ENCODE measurements at places on chromosomes 3 and 15.

- DNase-seq = no peak
Observed at GRCh38 chr15:62119227-62119864, 45.7 kb downstream of the C2CD4B start.

DNA sequence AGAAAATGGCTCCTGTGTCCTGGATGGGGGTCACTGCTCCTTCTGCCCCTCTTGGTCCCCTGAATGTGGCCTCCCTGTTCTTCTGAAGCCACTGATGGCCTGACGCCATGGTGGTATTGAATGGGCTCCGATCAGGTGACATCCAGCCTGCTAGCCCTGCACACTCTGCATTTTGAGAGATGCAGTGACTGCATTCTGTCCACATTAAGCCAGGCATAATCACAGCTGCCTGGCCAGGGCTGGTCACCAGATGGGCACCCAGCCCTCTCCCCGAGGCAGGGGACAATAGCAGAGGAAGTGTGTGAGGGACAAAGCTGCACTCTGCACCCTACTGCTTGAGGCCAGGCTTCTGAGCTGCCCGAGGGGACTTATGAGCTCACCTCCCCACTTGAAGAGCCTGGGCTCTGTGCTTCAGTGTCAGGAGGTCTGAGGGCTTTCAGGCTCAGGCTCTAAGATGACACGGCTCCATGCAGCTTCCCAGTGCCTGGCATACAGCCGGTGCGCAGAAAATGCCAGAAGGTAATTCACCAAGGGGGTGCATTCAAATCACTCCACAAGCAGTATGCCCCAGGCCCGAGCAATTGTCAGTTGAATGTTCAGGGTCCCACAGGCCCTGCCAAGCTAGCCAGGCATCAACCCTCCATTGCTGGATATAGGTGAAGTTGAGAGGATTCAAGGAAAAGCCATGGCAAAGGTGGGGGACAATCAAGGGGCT lies 56.8 kb downstream of the WNT7A start:
- DNase-seq = no peak

- no peak for DNase-seq
Observed at GRCh38 chr3:185200639-185201038, 47.8 kb upstream of the C3orf70 start.

DNA sequence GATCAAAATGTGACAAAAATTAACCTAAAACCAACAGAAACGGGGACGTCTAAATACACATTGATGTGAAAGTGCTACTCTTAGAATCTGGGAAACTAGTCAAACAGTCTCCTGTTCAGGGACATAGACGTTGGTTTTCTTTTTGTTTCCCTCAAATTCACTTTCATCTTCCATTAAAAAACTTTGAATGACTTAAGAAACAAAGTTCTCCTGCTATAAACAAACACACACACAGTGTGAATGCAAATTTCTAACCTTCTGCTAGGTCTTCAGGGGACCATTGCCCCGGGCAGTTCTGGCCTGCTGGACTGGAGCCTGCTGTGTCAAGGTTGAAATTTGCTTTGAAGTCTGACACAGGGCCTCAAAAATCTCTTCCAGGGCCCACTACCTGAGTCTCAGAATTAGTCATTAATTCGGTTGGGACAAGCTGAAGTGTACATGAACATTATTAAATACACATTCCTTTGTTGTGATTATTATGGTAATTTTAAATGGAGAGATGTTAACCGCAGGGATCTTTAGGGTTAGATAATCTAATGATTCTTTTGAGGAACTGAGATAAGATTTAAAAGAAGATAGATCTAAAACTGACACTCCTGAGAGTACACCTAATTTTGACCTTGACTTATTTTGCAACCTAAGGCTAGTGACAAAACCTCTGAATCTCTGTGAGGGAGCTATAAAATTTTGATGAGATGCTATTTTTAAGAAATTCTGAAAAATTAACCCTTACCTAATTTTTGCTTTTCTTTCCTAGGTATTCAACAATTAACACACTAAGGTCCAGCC lies 1260.4 kb downstream of the ROBO1 start:
- DNase-seq = no peak

- no peak for DNase-seq
Observed at GRCh38 chr15:93476491-93477177, 387.6 kb upstream of the RGMA start.

DNA sequence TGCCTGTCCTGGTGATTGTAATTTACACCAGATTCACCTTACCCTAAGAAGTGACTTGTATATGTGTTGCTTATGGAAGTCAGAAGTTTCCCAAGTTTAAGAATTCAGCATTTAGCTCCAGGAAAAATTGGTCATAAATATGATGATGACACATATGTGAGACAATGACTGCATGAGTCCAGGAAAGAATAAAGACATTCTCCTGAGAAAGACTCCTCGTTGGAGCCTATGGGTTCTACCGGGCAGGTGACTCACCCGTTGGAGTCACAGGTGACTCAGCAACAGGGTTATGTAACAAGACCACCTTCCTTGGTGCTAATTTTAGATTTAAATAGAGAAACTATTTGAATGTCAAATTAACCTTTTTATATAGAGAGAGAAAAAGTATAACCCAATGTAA lies 662.4 kb downstream of the FHIT start:
- DNase-seq = no peak

GRCh38 chr3:37139567-37140052 lies 34.8 kb downstream of the LRRFIP2 start:
- no peak for DNase-seq

- DNase-seq = no peak
Observed at GRCh38 chr3:188316021-188316722, 162.2 kb downstream of the LPP start.

GRCh38 chr3:77256584-77257503 lies 216.9 kb downstream of the ROBO2 start:
- no peak for DNase-seq

GRCh38 chr3:184566441-184567414 lies 5.1 kb downstream of the EPHB3 start:
- DNase-seq = no peak

DNA sequence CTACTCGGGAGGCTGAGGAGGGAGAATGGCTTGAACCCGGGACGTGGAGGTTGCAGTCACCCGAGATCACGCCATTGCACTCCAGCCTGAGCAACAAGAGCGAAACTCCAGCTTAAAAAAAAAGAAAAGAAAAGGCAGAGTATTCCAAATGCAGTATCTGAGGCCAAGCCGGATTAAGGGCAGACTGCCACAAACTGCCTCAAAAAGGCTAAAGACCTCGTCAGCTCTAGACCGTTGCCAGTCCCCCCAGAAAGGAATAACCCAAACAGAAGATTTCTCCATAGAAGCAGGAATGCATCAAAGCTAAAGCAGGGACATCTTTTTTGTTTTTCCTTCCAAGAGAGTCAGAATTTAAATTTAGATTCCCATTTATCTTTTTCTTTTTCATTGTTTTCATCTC lies 72.9 kb downstream of the TM4SF4 start:
- DNase-seq = no peak

GRCh38 chr15:59622289-59622688 lies 10.7 kb downstream of the GCNT3 start:
- DNase-seq = no peak

DNA sequence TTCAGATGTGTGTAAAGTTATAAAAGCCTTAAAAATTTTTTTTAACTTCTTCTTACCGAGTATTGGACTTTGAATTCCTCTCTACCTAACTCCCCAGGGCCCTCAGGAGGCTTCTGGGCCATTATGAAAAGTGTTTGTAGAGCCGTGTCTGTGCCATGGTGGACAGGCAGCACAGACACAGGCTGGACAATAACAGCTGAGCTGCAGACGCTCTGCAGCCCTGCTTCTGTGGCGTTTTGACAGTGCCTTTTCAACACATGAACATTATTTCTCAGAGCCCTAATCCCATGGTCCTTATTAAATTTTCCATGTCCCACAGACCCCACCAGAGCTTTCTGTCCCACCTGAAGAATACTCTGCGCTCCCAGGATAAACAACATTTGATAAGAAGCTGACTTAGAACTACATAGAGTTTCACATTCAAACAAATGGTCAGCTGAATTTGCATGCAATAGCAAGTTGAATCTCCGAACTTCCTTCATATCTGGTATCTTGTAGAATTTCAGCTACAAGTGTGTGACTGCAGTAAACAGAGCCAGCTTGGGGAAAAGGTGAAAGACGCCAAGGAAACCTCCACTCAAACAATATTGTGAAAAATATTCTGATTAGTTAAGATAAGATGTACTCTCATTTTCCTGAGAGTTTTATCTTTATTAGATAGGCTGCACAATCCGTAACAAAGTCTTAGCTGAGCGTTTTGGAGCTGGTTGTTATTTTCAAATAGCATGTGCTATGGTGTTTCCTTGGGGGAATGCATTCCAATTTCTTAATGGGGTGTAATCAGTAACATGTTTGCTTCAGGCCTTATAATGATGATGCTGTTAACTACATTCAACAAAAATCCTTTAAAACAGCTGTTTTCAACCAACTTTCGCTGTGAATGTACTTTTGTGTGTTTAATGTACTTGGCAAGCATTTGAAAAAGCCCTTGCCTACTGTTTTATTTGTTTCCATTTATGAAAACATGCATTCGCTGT lies 378.2 kb downstream of the MECOM start:
- no peak for DNase-seq

GRCh38 chr3:136626493-136626892 lies 125.7 kb downstream of the STAG1 start:
- no peak for DNase-seq

- DNase-seq = no peak
Observed at GRCh38 chr15:71066983-71067382, 48.3 kb upstream of the THSD4 start.

GRCh38 chr3:16305111-16305541 lies 40.1 kb downstream of the OXNAD1 start:
- no peak for DNase-seq

GRCh38 chr3:168085491-168086119 lies 10.1 kb downstream of the GOLIM4 start:
- DNase-seq = no peak

- DNase-seq = no peak
Observed at GRCh38 chr3:98971169-98971681, 69.7 kb upstream of the DCBLD2 start.

- DNase-seq = no peak
Observed at GRCh38 chr3:49265661-49266386, 11.2 kb downstream of the C3orf62 start.

- no peak for DNase-seq
Observed at GRCh38 chr3:99825004-99825640, 7.5 kb downstream of the CMSS1 start.

GRCh38 chr3:12862387-12862786 lies 21.0 kb upstream of the RPL32 start:
- no peak for DNase-seq

GRCh38 chr3:170536712-170537111 lies 49.2 kb downstream of the SLC7A14 start:
- no peak for DNase-seq

DNA sequence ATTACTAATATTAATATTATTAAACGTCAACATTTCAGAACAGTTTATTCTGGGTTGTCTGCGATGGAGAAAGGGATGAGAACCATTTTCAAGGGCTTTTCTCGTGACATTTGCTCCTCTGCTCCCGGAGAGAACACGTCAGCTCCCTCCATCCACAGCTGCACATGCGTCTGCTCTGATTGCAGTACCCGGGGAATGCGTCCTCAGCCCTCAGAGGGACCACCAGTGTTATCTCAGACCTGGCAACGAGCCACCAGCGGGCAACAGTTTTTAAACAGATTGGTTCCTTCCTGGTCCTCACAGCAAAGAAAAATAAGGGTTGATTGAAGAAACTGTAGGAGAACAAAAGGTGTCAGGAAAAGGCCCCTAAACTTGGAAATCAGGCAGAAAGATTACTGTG lies 202.2 kb upstream of the ADAMTS9 start:
- no peak for DNase-seq

- no peak for DNase-seq
Observed at GRCh38 chr3:40379674-40380306, 7.2 kb upstream of the ENTPD3 start.

GRCh38 chr3:54094926-54095325 lies 27.4 kb upstream of the CACNA2D3 start:
- DNase-seq = no peak

DNA sequence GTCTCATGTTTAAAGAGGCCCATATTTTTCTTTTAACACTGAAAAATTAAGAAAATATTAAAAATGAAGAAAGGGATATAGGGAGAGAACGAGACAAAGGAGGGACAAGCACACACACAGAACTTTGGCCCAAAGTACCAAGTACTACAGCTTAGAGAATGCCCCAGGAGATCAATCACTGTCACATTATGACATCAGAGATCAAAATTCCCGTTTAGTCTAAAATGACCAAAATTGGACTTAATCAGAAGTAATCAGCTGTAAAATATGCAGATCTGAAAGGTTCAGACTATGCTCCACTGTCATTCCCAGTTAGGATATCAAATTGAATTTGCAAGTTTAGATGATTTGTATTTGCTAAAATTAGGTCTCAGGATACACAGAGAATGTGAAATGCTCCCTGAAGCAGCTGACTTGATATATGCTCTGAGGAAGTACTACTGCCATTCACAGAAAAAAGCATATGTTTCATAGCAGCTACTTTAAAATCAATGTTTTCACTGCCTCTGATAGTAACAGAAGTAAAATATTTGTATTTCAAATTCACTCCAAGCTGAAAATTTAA lies 123.0 kb downstream of the PEAK1 start:
- no peak for DNase-seq

- DNase-seq = no peak
Observed at GRCh38 chr3:125003369-125003853, 52.4 kb downstream of the HEG1 start.

- DNase-seq = no peak
Observed at GRCh38 chr3:171661484-171661883, 148.8 kb downstream of the PLD1 start.

DNA sequence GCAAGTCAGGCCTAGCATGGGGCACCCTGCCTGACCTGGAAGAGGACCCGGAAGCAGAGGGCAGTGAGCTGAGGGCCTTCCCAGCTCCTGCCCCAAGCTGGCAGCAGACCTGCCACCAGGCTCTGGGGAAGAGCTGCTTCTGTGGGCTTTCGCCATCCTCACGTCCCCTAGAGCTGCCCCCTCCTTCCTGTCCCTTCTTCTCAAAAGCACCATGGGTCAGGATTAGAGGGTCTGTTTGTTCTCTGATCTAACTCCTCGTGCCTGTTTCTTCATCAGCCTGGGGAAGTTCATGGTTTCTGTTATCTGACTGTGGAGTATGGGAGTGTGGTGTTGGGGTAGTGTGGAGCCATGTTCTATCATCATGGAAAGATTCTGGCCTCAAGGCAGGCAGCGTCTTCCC lies 58.4 kb upstream of the POLG start:
- DNase-seq = no peak

DNA sequence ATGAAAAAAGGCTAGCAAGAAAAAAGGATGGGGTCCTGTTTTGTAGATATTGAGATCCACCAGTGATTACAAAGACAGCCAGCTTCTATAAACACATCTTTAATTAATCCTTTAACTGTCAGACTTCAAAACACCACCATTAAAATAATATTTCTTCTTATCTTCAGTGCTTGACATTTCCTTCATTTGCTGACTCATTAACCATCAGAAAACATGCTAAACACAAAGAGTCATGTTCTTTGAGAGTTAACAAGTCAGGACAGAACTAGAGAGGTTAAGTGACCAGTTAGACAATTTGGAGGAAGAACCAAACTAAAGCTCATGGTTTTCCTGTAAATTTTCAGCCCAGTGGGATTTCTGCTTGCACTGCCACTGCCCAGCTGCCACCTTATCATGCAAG lies 111.4 kb downstream of the MEIS2 start:
- no peak for DNase-seq

GRCh38 chr3:134342259-134342658 lies 32.0 kb downstream of the AMOTL2 start:
- no peak for DNase-seq

GRCh38 chr15:55709458-55709857 lies 33.5 kb downstream of the PRTG start:
- DNase-seq = no peak
